ENCODE measurements at places on chromosomes 2 and 18. TPM values are rescaled to one million over a fixed set of nuclear protein-coding genes. Genes with fewer than 3 reads are reported as not detected.

DNA sequence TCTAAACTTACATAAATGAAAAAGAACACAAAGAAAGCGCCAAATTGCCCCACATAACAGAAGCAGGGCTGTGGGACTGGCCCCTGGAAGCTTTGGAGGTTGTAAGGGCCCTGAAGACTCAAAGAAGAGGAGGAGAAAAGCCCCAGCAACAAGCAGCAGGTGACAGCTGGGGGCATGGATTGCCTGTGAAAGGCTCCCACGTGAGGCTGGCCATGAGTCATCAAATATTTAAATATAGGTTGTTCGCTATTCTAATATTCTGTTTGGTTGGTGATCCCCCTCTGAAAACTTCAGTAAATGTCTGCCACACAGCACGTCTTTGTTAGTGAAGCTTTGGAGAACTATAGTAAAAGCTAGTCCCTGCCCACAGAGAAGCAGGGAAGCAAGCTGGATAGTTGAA, 132.4 kb downstream of the MREG start:
- H3K27me3 ChIP-seq = no peaks in the 10 kb centered on the region
- no peaks in the 10 kb centered on the region for H3K36me3 ChIP-seq
- peaks cover 30% of the 10 kb centered on the region for H3K4me1 ChIP-seq
- DNase-seq = peak; percentile 52

The ANKRD30B gene
- not detected for total RNA-seq

DNA sequence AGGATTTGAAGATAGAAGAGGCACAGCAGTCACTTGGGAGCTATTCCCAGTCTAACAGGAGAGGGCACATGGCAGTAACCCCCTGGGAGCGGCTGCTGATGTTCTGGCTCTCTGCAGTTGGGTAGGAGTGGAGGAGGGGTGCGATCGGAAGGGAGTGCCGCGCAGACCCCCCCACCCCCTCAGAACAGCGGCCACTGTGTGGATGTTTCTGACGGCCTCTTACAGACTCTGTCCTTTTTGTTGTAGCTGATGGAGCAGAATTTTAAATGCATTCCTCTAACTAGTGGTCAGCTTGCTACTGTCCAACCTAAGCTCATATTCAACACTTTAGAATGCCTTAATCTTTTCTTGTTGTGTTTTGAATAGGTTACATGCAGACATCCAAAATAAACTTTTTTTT, 127.9 kb downstream of the AGAP1 start:
- H3K27ac ChIP-seq = no peak overlapping the region
- H3K4me1 ChIP-seq = no peaks in the 10 kb centered on the region
- H3K4me3 ChIP-seq = no peak overlapping the region
- H3K27me3 ChIP-seq = no peaks in the 10 kb centered on the region
- no peaks in the 10 kb centered on the region for H3K36me3 ChIP-seq
- no peak for DNase-seq

The SERPINB4 gene
- total RNA-seq = not detected

GRCh38 chr2:217227794-217228193, 367.9 kb upstream of the TNP1 start:
- no peak for DNase-seq
- H3K27me3 ChIP-seq = no peaks in the 10 kb centered on the region
- no peak overlapping the region for H3K27ac ChIP-seq
- H3K4me3 ChIP-seq = no peak overlapping the region
- no peaks in the 10 kb centered on the region for H3K36me3 ChIP-seq

DNA sequence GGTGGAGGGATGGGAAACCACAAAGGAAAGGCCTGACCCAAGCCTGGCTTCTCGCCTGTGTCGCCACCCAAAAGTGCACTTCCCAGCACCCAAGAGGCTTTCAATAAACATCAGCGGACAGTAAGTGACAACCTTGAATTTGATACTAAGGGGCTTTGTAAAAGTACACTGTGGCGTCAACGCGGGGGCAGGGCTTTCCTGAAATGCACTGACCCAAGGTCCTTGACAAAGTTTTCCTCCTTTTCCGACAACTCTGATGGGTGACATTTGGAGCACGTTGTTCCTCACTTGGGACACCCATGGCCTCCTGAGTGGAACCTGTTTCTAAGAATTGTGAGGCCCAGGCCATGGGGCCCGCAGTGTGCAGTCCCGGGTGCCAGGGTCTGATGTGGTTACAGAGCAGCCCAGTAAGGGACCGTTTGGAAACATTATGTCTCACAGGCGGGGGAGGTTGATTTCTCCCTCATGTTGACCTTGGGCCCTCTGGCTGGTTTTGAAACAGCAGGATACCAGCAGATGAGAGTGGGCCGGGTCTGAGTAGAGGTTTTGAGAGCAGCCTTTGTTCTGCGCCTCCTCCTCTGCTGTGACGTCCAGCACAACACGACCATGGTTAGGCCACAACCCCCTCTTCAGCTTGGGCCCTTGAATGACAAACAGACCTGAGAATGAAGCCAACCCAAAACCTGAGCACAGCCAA, 2.8 kb upstream of the ZBTB14 start:
- H3K27me3 ChIP-seq = no peaks in the 10 kb centered on the region
- H3K4me3 ChIP-seq = no peak overlapping the region
- DNase-seq = no peak

- H3K27ac ChIP-seq = no peak overlapping the region
- H3K36me3 ChIP-seq = no peaks in the 10 kb centered on the region
- no peak overlapping the region for H3K4me3 ChIP-seq
- no peaks in the 10 kb centered on the region for H3K4me1 ChIP-seq
Measured at GRCh38 chr2:58812771-58813344, 571.7 kb upstream of the FANCL start.

- no peak for DNase-seq
- no peaks in the 10 kb centered on the region for H3K27me3 ChIP-seq
Measured at GRCh38 chr2:148687543-148687942, 43.0 kb downstream of the EPC2 start.

The SKA1 gene
- total RNA-seq = 20.3 TPM

DNA sequence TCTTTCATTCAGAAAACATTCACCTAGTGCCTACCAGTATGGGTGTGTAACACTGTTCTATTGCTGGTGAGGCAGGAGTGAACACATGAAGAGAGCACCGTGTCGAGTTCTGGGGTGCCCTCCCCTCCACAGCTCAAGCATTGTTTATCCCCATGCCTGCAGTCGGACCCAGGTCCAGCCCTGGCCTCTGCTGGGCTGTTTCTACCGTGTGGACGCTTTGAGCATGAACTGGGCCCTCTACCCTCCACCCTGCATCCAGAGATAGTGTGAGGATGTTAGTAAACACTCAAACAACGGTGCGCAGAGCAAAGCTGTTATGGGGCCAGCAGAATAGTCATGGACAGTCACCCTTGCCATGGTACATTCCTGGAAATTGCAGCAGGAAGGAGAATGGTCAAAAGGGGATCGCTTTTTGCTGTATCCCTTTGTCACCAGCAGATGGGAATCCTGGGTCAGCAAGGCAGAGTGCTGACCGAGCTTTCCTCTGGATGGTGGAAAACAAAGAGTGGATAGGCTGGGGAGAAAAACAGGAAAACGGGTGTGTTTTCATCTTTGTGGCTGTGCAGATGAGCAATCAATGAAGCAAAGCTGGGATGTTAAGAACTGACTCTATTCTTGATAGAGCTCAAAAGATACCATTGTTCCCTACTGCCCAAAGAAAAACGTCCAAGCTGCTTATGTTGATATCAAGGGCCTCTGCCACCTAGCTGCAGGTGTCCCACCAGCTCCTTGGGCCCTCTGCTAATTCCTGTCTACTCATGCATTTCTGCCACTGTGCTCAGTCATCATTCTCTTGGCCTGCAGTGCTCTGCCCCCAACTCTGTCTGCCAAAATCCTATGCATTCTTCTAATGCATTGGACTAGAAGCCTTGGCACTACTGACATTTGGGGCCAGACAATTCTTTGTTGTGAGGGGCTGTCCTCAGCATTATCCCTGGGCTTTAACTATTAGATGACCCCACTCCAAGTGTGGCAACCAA, 38.7 kb downstream of the REEP1 start:
- 0 out of 2 replicates have a peak, but pooled peaks cover 2% of the 10 kb centered on the region for H3K27me3 ChIP-seq
- H3K4me1 ChIP-seq = no peaks in the 10 kb centered on the region
- DNase-seq = no peak
- H3K36me3 ChIP-seq = no peaks in the 10 kb centered on the region
